Femur (tissue), 1 donor: ENCODE measurements at places on chromosomes 6 and 20.

DNA sequence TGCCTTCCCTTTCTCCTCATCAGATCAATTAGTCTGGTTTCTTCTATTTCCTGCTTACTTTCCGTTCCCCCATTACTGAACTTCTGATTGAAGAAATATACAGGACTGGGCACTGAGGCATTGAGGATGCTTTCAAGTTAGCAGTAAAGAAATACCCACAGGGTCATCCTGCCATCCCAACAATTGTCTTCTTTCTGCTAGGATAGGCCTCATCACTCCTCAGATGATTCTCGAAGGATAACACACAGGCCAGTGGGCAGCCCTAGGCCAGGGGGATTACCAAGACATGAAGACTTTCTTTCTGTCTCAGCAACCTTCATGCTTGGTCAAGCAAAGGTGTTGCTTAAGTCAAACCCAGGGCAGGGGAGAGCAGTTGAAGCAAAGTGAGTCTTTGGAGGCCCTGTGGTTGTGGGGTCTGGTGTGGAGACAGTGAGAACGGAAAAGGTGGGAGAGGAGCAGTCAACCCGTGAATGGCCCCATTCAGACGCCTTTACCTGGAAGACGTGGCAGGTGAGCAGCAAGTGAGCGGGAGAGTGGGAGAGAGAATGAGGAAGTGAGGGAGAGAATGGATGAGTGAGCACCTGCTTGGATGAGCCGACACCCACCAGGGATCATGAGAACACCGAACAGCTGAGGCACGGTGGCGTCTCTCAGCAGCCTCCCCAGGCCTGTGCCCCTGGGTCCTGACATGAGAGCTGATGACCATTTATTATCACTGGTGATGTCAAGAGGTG lies 462.9 kb downstream of the PREX1 start:
- no peak for DNase-seq

- DNase-seq: no peak
Measured at GRCh38 chr20:61704661-61705060, 361.0 kb downstream of the TAF4 start.

GRCh38 chr6:168166627-168167026 lies 87.6 kb upstream of the FRMD1 start:
- DNase-seq: no peak

DNA sequence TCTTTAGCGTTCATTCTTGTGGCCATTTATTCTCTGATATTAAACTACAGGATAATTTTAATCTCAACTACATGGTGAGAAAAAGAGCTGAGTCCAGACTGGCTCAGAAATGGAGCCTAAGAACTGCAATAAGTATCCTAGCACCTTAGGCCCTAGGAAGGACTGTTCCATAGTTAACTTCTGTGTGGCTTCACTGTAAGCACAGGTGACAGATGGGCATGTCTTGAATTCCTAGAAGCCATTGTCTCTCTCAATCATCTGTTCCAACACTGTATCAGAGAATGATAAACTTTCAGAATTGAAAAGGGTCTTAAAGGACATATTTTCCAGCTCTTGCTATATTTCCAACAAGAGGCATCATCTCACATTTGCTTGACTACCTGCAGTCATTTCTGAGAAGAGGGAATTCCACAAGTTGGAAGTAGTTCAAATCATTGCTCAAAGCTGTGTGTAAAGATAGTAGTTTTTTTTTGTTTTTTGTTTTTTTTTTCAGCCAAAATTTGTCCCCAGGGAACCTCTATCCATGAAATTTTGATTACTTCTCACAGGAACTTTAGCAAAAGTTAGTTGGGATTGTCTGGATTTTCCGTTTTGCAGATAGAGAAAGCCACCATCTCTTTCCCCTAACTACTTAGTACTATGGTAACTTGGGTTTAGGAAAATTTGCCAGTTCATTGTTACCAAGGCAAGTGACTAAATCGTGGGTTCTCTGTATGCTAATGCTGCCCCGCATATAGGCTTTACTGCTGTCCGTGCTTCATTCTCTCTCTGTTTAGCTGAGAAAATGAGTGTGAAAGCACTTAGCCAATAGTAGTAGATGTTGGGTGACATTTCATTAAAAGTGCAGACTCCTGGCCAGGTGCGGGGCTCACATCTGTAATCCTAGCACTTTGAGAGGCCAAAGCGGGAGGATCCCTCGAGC lies 47.2 kb downstream of the KCNS1 start:
- DNase-seq: no peak

DNA sequence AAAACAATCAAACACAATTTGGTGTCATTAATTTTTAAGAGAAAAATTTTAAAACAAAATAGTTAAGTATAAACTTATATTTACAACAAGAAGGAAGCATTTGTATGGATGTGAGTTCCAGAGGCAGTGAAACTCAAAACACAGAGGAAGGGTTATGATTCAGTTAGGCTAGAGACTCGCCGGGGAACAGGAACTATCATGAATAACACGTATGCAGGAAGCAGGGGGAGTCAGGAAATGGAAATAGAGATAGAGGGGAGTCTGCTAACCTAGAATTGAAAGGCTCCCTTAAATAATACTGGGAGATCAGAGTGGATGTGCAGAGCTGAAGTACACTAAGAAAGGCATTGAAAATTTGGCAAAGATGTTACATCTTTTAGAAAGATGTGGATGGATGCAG lies 14.2 kb upstream of the HLA-DRB1 start:
- no peak for DNase-seq

GRCh38 chr6:155115893-155116570 lies 120.9 kb downstream of the TIAM2 start:
- DNase-seq: no peak

DNA sequence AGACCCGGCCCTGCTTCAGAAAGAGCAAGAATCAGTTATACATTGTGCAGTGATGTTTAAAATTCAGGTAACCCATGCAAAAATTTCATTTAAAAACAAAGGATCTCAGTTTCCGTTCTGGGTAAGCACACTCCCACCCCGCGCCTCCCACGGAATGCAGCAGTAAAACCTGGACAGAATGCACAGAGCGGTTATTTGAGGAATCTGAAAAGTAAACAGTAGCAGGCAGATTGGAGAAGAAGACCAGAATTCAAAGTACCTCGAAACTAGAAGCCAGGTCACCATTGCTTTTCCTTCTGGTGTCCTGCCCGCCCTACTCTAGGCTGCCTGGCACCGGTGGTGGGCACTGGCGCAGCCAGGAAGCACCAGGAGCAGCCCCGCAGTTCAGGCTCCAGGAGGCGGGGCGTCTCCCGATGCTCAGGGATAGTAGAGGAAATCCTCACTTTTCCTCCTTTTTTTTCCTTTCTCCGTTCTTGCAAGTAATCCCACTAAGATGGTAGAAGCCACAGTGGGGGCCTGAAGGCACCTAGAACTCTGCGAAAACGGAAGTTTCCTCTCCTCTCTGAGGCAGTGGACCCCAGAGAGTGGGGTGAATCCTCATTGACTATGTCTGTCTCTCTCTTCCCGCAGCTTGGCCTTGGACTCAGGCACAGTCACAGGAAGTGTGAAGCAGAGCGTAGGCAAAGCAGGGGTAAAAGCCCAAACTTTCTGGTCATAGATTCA lies 28.3 kb downstream of the METTL24 start:
- DNase-seq: no peak

DNA sequence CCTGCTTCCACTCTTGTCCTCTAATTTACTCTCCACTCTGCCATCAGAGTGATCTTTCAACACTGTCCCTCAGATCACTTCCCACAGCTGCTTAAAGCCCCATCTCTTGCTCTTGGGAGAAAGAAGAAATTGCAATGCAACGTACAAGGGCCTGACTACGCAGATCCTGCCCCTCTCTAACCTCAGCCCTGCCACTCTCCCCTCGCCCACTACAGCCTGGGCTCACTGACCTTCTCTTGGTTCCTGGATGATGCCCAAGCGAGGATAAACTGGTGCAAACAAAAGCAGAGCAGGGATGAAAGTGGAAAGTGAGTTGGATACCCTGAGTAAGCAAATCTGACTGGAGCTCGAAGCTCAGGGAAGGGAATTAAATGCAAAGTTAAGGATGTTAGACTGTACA lies 92.9 kb downstream of the MAP3K5 start:
- DNase-seq: no peak

DNA sequence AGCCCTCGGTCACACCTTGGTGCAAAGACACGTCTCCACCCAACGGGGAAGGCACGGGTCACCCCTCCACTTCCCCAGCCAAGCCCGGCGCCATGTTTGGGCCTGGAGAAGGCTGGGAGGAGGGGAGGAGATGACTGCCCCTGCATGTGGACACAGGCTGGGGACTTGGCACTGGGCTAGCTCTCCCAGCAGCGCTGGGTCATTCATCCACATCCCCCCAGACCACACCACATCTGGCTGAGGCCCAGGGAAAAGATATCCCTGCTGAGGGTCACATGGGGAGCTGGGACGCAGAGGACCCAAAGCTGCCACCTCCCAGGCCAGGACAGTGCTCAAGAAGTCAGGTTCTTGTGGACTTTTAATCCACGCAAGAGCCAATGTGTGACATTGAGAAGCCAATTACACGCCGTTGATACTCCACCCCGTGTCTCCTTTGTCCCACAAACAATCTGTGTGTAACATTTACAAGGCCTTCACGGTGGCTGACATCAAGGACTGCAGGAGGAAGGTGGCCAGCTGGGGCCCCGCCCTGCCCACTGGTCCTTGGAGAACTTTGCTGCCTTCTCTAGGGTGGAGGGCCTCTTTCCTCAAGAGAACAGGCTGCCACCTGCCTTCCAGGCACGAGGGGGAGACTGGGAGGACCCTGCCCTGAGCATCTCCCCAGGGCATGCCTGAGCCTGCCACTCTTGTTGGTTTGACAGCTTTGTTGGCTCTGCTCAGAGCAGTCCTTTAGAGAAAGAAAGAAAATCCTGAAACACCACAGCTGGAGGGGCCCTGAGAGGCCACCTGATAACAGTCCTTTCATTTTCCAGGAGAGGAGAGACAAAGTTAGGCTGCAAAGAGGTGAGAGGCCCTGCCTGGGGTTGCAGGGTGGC lies 5.3 kb upstream of the IP6K3 start:
- DNase-seq: no peak

DNA sequence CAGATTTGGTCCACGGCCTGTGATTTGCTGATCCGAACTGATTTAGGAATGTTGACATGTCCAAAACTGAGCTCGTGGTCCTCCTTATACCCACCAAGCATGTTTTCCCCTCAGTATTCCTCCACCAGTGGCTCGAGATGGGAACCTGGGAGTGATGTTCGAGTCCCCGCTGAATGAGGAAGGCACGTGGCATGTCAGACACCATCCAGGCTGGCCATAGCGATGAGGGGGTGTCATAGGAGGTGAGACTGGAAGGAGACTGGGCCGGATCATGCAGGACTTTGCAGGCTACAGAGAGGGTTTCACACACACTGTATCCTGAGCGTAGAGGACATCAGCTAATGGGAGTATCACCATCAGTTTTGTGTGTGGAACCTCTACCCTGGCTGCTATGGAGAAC lies 78.2 kb downstream of the TOX2 start:
- DNase-seq: no peak
